ENCODE measurements at places on chromosomes 13 and 19.

- peak; percentile 11 for DNase-seq
Measured at GRCh38 chr19:10863107-10863717, 8.1 kb upstream of the CARM1 start.

DNA sequence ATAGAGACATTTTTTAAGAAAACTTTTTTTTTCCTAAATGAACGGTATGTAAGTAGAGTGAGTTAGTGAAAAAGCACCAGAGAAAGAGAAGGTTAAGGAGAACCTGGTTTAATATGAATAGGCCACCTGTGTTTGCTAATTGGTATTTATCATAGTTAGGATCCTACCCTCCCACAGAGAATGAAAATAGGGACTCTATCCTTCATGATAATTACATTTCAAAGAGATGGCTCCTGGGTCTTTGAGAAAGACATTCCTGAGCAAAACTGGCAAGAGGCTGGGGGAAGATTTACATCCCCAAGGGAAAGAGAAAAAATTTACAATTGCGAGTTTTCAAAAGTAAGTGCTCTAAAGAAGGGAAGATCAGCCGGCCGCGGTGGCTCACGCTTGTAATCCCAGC, 1284.5 kb downstream of the SLITRK1 start:
- no peak for DNase-seq

DNA sequence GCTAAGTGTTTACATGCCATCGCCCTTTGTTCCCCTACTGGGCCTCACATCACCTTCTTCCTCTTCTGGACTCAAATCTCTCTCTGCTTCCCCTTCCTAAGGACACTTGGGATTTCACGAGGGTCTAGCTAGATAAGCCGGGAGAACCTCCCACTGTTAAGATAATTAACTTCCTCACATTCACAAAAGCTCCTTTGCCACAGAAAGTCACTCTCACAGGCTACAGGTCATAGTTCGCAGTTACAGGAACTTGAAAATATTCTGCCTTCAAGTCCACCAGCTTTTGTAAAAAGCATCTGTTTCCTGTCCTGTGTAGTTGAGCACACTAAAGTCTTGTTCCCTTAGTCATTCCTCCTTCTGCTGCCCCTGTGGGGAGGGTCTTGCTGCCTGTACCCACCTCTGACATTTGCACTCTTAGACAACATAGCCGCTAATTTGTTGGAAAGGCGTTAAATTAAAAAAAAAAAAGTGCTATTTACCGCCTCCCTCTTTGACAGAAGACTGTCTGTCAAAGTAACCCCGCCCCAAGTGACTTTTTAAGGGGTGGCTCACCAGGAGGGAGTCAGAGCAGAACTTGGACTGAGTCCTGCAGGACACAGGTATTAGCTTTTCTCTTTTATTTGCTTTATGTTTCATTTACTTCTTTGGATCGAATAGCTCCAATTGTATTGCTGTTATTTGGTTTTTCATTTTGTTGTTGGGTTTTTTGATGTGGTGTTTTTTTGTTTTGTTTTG, 26.8 kb upstream of the CEACAM21 start:
- DNase-seq, result peak; percentile 81

DNA sequence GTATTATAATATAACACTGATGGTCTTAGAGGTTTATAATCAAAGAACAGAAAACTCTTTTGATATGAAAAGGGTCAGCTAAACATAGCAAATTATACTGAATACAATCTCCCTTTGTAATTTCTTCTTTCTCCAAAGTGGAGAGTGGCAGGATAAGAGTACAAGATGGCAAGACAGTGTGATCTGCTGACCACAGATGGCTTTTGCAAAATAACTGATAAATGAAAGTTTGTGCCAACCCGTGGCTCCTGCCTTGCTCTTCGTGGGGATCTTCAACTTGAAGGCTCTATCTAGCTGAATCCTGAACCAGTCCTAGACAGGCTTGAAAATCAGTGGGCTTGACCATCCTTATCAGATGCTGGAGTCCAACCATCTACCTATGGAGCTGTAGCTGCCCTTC, 185.7 kb downstream of the VWA8 start:
- DNase-seq, result no peak

DNA sequence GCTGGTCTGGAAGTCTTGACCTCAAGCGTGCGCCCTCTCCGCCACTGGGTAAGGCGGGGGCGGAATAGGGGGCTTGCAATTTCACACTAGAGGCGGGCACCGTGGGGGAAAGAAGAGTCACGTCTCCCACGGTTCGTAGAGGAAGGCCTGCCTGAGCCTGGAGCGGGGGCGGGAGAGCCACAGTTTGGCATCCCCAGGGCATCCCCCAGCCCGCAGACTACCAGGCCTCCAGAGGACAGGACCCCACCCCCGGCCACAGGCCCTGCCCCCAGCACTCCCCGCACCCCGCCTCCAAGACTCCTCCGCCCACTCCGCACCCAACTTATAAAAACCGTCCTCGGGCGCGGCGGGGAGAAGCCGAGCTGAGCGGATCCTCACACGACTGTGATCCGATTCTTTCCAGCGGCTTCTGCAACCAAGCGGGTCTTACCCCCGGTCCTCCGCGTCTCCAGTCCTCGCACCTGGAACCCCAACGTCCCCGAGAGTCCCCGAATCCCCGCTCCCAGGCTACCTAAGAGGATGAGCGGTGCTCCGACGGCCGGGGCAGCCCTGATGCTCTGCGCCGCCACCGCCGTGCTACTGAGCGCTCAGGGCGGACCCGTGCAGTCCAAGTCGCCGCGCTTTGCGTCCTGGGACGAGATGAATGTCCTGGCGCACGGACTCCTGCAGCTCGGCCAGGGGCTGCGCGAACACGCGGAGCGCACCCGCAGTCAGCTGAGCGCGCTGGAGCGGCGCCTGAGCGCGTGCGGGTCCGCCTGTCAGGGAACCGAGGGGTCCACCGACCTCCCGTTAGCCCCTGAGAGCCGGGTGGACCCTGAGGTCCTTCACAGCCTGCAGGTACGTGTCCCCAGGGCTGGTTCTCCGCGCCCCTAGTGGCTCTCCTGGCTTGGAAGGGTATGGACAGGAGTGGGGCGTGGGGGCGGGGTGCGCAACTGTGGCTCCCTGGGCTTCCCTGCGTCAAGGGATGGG, at the start of gene ANGPTL4:
TSS of gene ANGPTL4 (plus strand) at position 353 of the 969 bp plus-strand sequence. CDS start at position 520, 167 bp downstream.
- DNase-seq, result no peak

DNA sequence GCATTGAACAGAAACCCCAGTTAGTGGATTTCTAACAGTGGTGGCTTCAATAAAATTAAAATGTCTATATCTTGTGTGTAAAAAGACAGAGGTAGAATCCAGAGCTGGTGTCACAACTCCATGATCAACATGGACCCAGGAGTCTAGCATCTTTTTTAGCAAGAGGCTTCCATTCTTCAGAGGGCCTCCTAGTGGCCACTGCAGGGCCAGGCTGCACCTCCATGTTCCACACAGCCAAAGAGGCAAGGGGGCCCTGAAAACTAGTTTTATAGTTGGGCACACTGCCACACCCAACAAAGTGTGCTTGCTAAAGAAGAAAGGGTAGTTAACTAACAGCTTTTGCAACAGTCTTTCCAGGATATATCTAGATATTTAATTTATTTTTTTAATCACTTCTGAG, 12.9 kb downstream of the N4BP2L1 start:
- peak; percentile 16 for DNase-seq

DNA sequence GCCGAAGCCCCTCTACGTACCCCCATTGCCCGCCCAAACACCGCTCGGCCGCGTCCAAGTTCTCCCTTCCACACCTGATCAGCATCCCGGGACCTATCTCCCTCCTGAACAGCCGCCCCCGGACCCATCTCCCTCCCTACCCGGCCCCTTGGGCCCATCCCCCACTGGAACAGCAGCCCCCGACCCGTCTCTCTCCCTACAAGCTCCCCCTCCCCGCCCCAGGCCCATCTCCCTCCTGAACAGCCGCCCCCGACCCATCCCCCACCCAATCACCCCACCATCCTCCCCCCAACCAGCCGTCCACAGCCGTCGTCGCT, 610 bp downstream of the ZSCAN1 start:
- no peak for DNase-seq

GRCh38 chr13:95388420-95389079, 87.3 kb upstream of the ABCC4 start:
- DNase-seq, result peak; percentile 25

- no peak for DNase-seq
Measured at GRCh38 chr13:50071379-50071778, 56.1 kb downstream of the KCNRG start.

DNA sequence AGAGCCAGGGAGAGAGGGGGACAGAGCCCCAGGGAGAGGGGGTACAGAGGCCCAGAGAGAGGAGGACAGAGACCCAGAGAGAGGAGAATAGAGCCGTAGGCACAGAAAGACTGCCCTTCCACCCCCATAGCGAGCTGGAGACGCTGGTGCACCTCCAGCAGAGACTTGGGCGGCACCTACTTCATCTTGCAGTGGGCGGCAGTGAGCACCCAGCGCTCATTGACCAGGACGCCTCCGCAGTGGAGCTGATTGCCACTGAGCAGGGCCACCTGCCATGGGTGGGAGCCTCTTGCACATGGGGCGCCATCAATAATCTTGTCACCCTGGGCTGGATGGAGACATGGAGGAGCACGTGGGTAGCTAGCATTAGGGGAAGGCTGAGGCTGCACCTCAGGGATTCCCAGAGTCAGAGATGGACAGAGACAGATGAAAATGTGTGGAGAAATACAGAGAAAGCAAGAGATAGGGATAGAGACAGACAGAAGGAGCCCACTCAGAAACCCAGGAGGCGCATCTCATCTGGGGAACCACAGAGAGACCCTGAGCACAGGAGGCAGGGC, 2.0 kb downstream of the KLK7 start:
- DNase-seq, result no peak

- peak; percentile 61 for DNase-seq
Measured at GRCh38 chr13:24124789-24125476, 35.6 kb upstream of the SPATA13 start.

- DNase-seq, result peak; percentile 63
Measured at GRCh38 chr13:48334534-48335127, 31.1 kb downstream of the RB1 start.

- no peak for DNase-seq
Measured at GRCh38 chr13:64900039-64900438, 2330.1 kb downstream of the PCDH9 start.

DNA sequence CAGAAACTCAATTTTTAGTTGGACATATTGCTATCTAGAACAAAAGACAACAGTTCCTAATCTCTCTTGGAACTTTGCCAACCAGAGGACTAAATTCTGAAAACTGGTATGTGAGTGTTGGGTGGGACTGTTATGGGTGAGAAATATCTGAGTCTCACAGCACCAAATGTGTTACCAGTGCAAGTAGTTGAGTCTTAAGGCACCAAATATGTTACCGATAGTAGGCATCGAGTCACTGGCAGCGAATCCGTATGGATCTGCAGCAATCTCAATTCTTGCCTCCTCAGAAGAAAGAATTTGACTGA, 575.2 kb downstream of the DACH1 start:
- DNase-seq, result no peak

GRCh38 chr19:45121827-45122345, 28.9 kb downstream of the PPP1R37 start:
- DNase-seq, result no peak

DNA sequence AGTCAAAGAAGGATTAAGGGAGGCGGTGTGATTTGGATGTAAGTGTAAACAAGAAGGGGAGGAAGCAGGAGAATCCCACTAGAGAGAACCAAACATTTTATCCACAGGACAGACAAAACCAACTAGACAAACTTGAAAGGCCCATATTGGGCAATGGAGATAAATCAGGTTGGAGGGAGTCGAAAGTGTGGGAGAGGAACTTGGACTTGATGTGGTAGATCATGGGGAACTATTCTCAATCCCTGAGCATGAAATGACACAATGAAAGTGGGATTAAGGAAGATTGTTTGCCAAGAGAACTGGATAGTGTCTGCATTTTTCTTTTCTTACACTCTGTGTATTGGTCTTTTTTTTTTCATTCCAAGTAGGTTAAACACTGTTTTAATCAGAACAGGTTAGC, 17.9 kb downstream of the GPR183 start:
- DNase-seq, result no peak

DNA sequence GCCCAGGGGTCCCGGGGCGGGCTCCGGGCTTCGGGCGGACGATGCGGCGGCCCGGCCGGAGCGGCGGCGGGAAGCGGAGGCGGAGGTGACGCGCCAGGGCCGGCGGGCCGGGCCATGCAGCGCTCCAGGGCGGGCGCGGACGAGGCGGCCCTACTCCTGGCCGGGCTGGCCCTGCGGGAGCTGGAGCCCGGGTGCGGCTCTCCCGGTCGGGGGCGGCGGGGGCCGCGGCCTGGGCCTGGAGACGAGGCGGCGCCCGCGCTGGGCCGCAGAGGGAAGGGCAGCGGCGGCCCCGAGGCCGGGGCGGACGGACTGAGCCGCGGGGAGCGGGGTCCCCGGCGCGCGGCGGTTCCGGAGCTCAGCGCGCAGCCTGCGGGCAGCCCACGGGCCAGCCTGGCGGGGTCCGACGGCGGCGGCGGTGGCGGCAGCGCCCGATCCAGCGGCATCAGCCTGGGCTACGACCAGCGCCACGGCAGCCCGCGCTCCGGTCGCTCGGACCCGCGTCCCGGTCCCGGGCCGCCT, 362 bp downstream of the WTIP start:
- no peak for DNase-seq

- DNase-seq, result no peak
Measured at GRCh38 chr13:49063497-49063896, 87.8 kb downstream of the FNDC3A start.

GRCh38 chr13:74904556-74904955, 577.4 kb downstream of the TBC1D4 start:
- DNase-seq, result no peak

GRCh38 chr19:49585023-49585422, 3.9 kb downstream of the PRRG2 start:
- no peak for DNase-seq

- DNase-seq, result no peak
Measured at GRCh38 chr13:88627071-88627470, 955.9 kb downstream of the SLITRK5 start.

DNA sequence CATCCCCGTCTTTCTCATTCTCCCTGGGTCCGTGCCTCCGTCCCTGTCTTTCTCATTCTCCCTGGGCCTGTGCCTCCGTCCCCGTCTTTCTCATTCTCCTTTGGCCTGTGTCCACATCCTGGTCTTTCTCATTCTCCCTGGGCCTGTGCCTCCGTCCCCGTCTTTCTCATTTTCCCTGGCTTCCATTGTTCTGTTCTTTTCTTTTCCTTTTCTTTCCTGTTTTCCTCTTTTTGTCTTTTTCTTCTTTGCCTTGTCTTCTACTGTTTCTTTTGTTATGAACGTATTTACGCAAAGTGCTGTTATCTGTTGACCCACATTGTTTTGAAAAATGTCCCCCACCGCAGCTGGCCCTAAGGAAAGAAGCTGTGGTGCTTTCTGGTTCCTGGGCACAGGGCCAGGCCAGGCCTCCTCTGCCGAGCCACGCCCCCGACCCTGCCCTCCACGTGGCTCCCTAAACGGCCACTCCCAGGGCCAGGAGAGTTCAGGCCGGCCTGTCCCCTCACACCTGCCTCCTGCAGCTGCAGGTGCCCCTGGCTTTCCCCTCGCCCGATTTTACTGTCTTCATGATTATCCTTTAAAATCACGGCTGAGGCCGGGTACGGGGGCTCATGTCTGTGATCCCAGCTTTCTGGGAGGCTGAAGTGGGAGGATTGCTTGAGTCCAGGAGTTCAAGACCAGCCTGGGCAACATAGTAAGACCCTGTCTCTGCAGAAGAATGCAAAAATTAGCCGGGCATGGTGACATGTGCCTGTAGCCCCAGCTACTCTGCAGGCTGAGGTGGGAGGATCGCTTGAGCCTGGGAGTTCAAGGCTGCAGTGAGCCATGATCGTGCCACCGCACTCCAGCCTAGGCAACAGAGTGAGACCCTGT, 14.0 kb upstream of the TMPRSS9 start:
- no peak for DNase-seq
